ENCODE measurements at places on chromosomes 6 and 20.
A peak's percentile ranks its signal among the peaks of the same experiment; 100 is the strongest.

- DNase-seq = no peak
Measured at GRCh38 chr6:148392671-148393070, 50.0 kb downstream of the SASH1 start.

GRCh38 chr6:54981276-54981609, 134.7 kb downstream of the FAM83B start:
- DNase-seq = no peak

GRCh38 chr20:19742974-19743639, 15.0 kb upstream of the RIN2 start:
- no peak for DNase-seq

GRCh38 chr6:3228046-3228671, 706 bp upstream of the TUBB2B start:
- peak; percentile 33 for DNase-seq

DNA sequence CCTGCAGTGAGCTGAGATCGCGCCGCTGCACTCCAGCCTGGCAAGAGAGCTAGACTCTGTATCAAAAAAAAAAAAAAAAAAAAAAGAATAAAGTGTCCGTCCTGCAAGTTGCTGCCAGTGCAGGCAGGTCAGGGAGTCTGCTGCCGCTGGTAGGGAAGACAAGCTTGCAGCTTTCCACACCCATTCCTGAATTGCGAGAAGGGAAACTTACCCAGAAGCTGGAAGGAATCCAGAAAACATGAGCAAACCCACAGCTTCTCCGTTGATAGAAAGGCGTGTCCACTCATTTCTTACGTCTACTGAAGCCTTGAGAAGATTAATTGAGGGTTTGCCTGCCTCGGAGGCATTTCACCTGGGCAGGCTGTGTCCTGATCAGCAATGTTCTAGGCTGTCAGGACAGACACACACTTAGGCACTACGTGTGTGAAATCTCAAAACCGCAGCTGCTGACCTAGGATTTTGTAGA, 61.6 kb upstream of the DSP start:
- no peak for DNase-seq

GRCh38 chr6:91653895-91654294, 1067.0 kb upstream of the MAP3K7 start:
- no peak for DNase-seq

Measured in activated CD8-positive, alpha-beta memory T cell treated with anti-CD3 and anti-CD28 coated beads, Interleukin-2, amount 50 U/mL, for 4 hours (primary cell).